ENCODE measurements at places on chromosomes 12 and 14.
A peak's percentile ranks its signal among the peaks of the same experiment; 100 is the strongest.

GRCh38 chr14:91388551-91388975 lies 29.1 kb downstream of the CCDC88C start:
- DNase-seq: no peak

DNA sequence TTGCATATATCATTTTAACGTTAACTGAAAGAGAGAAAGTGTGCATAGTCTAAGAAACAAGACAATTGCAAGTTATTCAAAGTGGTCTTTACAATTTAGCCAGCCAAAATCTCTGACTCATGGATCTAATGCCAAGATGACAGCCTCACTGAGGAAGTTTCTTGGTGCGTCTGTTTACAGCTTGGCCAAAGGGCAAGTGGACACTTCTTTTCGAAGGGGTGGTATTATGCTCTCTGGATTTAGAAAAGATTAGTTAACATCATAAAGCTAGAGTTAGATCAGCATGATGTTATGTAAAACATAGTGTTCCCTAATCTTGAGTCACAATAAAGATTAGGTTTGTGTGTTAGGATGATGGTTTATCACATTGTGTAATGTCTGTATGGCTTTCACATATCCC lies 51.5 kb upstream of the SLC2A13 start:
- no peak for DNase-seq

GRCh38 chr14:93395231-93395630 lies 35.5 kb upstream of the UNC79 start:
- no peak for DNase-seq

- no peak for DNase-seq
These were observed 275.2 kb upstream of the FLRT2 start for GRCh38 chr14:85254711-85255110.

GRCh38 chr12:9757433-9758025 lies 3.2 kb downstream of the CD69 start:
- no peak for DNase-seq

GRCh38 chr12:114384739-114385138 lies 21.2 kb downstream of the TBX5 start:
- DNase-seq: no peak

DNA sequence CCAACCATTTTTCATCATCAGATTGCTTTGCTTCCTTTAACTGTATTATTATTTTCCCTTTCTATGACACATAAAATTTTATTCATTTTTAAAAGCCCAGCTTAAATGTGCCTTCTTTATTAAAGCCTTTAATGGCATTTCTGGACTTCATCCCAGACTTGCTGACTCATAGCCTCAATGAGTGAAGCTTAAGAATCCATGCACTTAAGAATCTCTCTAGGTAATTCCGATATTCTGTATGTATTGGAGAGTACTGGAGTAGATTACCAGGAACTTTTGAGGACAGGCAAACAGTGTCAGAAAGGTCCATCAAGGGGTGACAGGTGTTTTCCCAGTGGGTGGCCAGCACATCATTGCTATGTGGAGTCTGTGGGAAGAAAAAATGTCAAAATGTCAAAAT lies 107.9 kb downstream of the PTPRQ start:
- DNase-seq: no peak

GRCh38 chr12:68943848-68944247 lies 10.9 kb upstream of the CPM start:
- no peak for DNase-seq

DNA sequence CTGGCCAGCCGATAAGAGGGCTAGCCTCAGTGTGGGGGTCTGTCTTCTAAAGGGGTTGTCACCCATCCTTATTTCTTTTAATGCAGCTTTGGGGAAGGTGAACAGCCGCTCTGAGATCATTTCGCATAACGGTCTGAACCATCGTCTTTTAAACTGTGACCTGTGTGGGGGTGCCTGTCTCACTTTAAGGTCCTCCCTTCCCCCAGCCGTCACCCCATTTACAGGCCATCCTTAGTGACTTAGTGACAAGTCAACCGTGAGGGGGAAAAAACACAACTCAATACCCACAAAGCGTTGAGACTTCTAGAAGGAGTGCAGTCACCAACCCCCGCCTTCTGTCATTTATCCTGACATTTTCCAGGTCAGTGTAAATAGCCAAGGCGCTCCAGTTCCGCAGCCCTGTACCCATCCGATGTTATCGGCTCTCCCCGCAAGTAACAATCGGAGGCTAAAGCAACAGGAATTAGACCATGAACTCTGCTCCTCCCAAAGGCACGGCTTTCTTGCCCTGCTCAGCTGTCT lies 505 bp upstream of the DENND5B start:
- no peak for DNase-seq

- no peak for DNase-seq
These were observed 223.2 kb upstream of the RGS6 start for GRCh38 chr14:71709076-71709475.

DNA sequence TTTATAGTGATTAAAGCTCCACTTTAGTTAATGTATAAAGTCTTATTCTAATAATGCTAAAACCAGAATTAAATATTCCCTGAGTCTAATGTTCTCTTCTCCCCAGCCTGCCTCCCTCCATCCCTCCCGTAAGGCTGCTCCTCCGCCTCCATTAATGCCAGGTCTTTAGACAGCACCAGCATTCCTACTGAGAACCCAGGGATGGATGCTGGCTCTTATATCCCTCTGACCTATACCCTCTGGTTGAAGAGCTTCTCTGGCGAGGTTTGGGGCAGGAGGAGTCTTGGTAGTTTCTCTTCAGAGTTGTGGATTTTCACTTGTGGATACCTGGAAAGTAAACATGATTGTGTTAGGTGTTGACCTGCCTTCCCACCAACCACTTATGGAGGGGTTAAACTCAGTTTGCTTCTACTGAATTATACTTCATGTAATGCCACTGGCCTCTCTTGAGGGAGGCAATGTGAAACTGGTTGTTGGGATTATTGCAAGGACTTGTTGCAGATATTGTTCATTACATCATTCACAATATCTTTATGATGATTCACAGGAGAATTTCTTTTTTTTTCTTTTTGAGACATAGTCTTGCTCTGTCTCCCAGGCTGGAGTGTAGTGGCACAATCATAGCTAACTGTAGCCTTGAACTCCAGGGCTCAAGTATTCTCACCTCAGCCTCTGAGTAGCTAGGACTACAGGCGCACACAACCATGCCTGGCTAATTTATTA lies 11.1 kb upstream of the SMAGP start:
- no peak for DNase-seq

DNA sequence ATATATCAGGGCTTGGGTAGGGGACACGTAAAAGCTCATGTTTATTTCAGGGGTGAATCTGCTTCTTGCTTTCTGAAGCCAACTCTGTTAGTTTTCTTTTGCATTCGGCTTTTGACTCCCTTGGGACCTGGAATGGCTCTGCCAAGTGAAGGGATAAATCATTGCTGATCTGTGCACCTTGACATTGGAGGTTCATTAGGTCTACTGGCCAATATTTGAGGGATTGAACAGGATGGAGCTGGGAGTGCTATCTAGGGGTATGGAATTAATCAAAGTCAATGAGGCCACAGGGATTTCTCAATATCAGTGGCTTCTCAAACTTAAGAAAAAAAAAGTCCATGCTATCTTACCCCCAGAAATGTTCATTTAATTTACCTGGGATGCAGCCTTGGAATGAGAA lies 203.5 kb upstream of the RMST start:
- no peak for DNase-seq

- no peak for DNase-seq
These were observed 105.8 kb downstream of the SPTSSA start for GRCh38 chr14:34356264-34356654.

DNA sequence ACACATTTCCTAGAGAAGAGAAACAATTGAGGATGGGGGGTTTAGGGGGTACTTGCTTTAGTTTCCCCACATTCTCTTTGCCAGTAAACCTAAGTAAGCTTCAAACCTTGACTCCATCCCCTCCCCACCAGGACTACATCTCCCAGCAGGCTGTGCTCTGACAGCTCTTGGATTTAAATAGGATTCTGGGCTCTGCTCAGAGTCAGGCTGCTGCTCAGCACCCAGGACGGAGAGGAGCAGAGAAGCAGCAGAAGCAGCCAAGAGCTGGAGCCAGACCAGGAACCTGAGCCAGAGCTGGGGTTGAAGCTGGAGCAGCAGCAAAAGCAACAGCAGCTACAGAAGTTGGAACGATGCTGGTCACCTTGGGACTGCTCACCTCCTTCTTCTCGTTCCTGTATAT lies 20.6 kb downstream of the RDH12 start:
- DNase-seq: no peak

- DNase-seq: no peak
These were observed 298.4 kb downstream of the NUAK1 start for GRCh38 chr12:105840384-105840783.

- DNase-seq: no peak
These were observed 373.6 kb downstream of the EMP1 start for GRCh38 chr12:13570005-13570694.

DNA sequence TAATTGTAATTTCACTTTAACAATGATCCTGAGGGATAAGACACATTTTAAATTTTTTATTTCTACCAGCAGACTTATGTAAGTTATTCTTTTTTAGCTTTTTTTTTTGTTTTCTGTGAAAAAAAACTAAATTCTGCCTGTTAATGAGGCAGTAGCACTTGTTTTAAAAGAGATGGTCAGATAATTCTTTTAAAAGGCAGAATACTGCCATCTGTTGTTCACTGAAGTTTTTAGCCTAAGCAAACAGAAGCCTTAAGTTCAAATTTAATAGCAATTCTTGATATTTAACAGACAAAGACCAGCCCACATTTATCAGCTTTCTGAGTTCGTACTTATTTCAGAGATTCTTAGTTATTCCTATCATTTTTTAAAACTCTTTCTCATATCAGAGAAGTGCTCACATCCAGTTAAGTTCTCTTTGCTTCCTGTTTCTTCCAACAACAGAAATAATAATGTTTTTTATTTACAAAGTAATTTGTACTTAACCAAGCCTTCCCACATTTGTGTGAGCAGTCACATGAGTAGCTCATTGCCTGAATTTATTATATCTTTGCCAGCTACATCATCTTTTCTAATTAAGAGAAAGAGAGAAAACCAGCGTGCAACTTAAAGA lies 93.4 kb upstream of the SLCO1C1 start:
- DNase-seq: no peak

- no peak for DNase-seq
These were observed 68.6 kb upstream of the FERMT2 start for GRCh38 chr14:53019406-53019805.

- DNase-seq: peak; percentile 54
These were observed 26.8 kb downstream of the TMEM63C start for GRCh38 chr14:77208291-77208978.

GRCh38 chr12:128864516-128865186 lies 11.4 kb downstream of the GLT1D1 start:
- no peak for DNase-seq

DNA sequence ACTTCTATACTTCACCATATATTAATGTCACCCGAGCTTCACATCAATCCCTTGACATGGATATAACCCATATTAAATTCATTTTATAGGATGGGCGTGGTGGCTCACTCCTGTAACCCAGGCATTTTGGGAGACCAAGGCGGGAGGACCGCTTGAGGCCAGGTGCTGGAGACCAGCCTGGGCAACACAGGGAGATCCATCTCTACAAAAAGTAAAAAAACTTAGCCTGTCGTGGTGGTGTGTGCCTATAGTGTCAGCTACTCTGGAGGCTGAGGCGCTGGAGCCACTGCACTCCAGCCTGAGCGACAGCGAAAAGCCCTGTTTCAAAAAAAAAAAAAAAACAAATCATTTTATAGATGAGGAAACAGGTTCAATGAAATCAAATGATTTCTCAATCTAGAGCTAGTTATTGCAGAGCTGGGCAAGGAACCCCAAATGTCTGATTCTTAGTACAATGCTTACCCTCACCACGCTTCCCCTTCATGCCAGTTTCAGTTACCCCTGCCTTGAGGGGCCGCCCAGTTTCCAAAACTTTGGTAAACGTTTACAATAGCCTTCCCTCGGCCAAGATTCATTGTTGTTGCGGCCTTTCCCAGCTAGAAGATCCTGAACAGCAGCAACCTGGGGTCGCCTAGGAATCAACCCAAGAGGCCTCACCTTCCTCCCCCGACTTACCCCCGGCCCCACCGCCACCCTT lies 751 bp downstream of the PSMB5 start:
- no peak for DNase-seq

GRCh38 chr12:96623656-96624217 lies 134.4 kb downstream of the CFAP54 start:
- no peak for DNase-seq

- no peak for DNase-seq
These were observed 106.3 kb downstream of the ETNK1 start for GRCh38 chr12:22731236-22731635.

DNA sequence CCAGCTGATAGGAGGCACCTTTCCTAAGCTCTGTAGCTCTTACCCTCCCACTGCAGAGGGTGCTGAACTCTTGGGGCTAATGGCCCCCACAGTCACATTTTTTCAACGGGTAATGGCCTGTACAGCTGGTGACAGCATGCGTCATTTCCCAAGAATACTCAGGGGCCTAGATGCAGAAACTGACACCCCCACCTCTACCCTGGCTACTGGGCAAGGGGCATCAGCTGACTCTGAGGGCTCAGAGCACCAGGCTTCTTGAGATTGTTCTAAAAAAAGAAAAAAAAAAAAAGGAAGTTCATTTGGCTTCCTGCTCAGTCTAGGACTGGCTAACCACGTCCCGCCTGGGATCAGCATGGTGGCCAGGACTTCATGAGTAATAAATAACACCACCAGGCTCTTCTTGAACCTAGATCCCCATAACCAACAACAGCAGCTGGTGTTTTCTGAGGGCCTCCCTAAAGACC lies 35.2 kb downstream of the ZFP36L1 start:
- DNase-seq: no peak

DNA sequence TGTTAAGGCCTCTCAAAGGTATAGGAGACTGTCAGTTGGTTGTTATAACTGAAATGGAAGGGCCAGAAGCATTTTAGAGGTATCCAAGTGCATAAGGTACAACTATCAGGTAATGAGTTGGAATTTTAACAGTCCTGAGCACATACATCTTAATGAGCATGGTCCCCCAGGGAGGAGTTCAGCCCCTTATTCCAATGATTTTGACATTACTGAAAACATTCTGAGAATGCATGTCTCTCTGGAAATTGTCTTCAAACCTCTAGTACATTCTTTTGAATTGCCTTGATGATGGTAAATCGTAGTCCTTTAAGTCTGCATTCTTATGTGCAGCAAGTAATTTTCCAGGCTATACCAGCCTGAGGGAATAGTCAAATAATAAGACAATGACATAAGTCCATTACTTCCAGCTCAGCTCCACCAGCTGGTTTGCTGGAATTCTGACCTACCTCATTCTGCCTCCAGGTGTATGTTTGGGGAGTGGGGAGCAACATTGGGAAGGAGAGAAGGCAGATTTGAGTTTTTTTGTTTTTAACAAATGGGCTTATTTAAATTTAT lies 239.2 kb downstream of the MSRB3 start:
- no peak for DNase-seq

GRCh38 chr14:34684578-34684977 lies 29.8 kb downstream of the CFL2 start:
- DNase-seq: no peak

Measured in T-helper 9 cell (primary cell).